ENCODE measurements at places on chromosomes 12 and 14. TPM values are rescaled to one million over a fixed set of nuclear protein-coding genes. Genes with fewer than 3 reads are reported as not detected.

PIWIL1 gene
- polyA plus RNA-seq, result not detected

TUNAR gene
- polyA plus RNA-seq, result 0.02 TPM

SIX1 gene
- polyA plus RNA-seq, result 3.2 TPM

PLD4 gene
- 0.05 TPM for polyA plus RNA-seq

OTUB2 gene
- polyA plus RNA-seq, result 1.2 TPM

SNW1 gene
- 34.8 TPM for polyA plus RNA-seq

BCL11B gene
- not detected for polyA plus RNA-seq

KRT85 gene
- not detected for polyA plus RNA-seq

HPD gene
- polyA plus RNA-seq, result not detected

MYO1H gene
- not detected for polyA plus RNA-seq

TMEM132C gene
- polyA plus RNA-seq, result not detected

DHRS2 gene
- polyA plus RNA-seq, result 0.16 TPM

LRRC10 gene
- not detected for polyA plus RNA-seq

Measured in BJ (cell line).